ENCODE measurements at places on chromosomes 4 and X.

GRCh38 chrX:28888416-28888815 is 301.2 kb downstream of the IL1RAPL1 start:
- no peak for DNase-seq

DNA sequence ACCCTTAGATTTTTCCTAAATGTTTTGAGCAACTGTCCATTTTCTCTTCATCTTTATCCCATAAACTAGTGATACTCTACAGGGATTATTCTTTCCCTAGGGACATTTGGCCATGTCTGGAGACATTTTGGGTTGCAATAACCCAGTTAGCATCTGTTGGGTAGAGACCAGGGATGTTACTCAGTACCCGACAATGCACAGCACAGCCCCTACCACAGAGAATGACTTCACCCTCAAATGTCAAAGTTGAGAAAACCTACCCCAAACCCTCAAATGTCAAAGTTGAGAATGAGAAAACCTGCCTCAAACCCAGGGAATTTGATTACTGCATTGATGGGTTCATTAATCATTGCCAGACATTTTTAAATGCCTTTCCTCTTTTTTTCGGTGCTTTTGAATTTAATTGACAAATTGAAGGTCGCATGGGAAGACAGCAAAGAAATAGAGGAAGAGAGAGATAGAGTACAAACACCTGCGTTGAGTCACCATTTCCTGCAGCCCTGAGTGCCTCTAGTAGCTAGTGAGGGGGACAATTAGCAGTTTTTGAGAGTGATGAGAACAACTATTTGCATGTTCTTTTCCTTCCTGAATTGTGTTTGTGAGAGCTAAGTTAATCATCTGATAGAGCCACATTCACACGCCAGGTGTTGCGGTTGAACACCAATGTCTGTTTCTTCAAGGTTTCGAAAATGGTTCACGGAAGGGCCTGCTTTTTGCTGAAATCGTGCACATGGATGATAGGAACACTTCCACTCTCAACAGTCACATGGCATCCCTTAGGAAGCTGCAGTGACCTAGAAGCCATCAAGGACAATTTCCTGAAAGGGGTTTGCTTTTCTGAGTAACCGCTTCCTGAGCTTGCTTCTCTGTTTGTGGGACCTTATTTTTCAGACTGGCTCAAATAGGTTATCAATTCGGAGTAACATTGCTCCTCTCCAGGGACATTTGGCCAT is 203.9 kb upstream of the VCX3A start:
- DNase-seq, result no peak

DNA sequence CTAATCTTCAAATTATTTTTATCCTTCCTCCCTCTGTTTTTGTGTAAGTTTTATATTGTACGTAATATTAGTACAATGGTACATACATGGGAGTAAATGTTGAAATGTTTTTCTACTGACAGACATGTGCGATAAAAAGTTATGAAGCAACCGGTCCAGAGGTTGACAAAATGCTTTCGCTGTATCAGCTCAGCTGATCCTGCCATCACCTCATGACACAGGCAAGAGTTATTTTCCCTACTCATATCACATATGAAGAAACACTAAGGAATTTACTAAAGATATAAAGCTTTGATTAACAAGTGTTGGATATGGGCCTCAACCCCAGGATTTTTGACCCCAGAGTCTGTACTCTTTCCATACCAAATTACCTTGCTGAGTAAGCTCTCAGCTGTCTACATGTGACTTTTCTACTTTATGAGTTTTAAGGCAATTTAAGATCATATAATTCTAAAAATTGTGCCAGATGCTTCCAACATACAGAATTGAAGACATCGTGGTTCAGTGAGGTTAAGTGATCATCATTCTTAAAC is 50.0 kb downstream of the CLCN5 start:
- no peak for DNase-seq

- no peak for DNase-seq
These were observed 37.8 kb downstream of the LEF1 start for GRCh38 chr4:108130955-108131354.

DNA sequence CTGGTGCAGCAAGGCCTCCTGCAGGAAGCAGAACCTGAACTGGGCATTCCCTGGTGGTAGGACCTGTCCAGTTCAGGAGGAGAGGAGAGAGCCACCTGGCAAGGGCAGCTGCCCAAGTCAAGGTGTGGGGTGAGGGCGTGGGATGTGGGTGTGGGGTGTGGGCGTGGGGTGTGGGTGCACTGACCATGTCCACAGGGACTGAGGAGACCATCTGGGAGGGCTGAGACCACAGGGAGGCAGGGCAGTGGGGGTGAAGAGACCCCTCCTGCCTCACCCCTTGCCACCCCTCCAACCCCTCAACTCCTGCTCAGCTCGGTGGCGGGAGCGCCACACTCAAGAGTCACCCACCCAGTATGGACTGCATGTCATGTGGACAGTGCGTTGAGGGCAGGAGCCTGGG is 117.9 kb downstream of the CPZ start:
- DNase-seq, result no peak

DNA sequence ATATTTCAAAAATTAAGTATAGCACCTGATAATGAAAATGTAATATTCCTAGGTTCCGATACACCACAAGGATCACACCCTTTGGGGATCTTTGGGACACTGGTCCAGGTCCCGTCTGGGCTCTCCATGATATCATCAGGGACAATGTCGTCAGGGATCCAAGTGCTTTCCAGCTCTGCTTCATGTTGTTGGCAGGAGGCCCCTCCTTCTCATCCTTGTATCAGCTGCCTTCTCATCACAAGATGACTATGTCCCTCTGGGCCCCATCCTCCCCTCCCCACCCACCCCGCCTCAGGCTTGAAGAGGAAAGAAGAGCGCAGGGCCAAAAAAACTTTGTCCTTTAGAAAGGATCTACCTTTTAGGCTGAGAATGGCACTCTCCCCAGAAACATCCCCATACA is 128.3 kb upstream of the KLF3 start:
- DNase-seq, result no peak

GRCh38 chr4:121688701-121689100 is 8.1 kb downstream of the ANXA5 start:
- DNase-seq, result no peak

DNA sequence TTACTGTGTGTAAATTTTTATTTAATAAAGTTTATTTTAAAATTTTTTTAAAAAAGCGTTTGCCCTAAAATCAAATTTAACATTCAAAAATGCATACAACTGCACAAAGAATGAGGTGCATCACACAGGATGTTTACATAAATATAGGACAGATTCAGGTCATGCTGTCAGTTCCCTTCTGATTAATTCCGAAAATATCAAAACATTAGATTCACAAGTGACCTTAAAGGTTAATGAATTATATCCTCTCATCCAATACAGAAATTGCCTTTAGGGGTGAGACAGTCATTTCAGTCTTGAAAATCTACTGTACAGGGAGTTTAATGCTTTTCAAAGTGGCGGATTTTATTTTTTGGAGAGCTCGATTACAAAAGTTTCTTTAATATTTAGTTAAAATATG is 208.7 kb upstream of the FTHL17 start:
- DNase-seq, result no peak

DNA sequence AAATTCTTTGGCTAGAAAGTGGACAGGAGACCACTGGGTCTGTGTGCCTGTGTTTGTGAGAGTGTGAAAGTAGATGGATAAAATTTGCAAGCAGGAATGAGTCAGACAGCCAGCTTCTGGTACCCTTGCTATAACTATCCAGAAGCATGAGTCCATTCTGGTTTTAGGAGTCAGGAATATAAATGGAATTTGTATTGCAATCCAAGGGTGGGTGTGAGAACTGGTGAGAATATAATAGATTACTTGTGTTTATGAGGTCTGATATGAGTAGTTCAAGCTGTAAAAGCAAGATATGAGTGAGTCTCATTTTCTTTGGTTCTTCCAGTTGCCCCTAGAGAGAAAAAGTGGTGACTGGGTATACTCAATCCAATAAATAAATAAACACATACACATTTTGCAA is 212.7 kb upstream of the TAPT1 start:
- DNase-seq, result no peak

- no peak for DNase-seq
These were observed 398.1 kb upstream of the RPS6KA3 start for GRCh38 chrX:20664774-20665173.

DNA sequence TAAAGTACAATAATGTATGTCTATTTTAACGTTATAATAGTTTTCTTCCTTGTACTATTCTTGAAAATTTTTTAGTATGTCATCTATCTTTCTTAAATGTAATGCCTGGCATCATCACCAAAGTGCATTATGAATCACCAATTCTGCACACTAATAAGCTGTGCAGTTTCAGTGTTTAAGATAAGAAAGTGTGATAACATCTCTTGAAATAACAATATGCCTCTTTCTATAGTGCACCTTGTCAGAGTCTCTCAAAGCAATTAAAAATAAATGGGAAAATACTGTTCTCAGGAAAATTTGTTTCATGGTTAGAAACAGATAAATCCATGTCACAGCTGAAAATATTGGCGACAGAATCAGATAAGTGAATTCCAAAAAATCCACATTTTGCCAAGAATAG is 457.4 kb upstream of the PCDH10 start:
- DNase-seq, result no peak

GRCh38 chrX:64152857-64153256 is 52.7 kb downstream of the AMER1 start:
- no peak for DNase-seq

DNA sequence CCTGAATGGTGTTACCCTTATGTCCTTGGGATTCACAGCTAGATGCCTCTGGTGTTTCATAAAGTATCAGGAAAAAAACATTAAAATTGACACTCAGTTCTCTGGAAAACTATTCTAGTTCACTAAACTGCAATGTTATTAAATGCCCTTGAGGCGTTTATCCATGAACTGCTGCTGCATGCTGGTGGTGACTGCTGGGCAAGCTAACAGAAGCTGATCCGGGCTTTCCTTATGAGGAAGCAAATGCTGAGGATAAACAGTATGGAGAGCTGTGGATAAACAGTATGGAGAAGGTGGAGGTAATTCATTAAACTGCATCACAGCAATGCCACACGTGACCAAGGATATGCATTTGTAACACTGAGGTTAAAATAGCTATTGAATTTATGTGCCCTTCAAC is 227.0 kb downstream of the NR3C2 start:
- DNase-seq, result no peak

DNA sequence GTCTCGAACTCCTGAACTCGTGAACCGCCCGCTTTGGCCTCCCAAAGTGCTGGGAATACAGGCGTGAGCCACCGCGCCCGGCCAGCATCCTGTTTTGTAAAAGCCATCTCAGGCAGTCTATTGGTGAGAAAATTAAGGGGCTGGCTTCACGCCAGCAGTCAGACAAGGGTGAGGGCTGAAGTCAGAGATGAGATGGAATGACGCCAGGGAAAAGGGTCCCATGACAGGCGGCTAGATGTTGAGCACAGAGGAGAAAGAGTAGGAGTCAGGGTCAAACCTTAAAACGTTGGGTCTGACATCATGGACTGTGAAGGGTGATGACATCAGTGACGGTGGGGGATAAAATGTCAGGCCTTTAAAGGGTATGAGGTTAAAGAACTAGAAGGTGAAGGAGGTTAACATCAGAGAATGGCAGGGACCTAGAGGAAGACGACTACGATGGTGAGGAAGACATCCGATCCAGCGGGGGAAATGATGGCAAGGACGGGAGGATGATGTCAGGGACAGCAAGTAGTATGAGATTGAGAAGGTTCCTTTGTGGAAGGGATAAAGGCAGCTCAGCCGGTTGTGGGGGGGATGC is 504 bp upstream of the RBM3 start:
- DNase-seq, result no peak

- DNase-seq, result no peak
These were observed 3.2 kb downstream of the SPON2 start for GRCh38 chr4:1169171-1169671.

GRCh38 chr4:159791334-159791733 is 688.5 kb downstream of the RAPGEF2 start:
- no peak for DNase-seq

GRCh38 chrX:74230094-74230493 is 73.9 kb upstream of the ZCCHC13 start:
- no peak for DNase-seq

GRCh38 chr4:88350786-88351185 is 27.9 kb upstream of the HERC6 start:
- DNase-seq, result no peak

DNA sequence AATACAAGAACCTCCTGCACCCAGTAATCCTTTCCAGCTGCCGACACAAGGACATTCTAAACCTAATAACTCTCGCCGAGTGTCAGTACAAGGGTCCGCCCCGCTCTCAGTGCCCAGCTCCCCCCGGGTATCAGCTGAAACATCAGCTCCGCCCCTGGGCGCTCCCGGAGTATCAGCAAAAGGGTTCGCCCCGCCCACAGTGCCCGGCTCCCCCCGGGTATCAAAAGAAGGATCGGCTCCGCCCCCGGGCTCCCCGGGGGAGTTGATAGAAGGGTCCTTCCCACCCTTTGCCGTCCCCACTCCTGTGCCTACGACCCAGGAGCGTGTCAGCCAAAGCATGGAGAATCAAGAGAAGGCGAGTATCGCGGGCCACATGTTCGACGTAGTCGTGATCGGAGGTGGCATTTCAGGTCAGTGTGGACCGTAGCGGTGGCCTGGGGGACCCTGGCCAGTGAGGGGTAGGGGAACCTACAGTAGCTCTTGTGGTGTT is at the start of gene MAOA:
MAOA (plus strand) TSS at position 295 of the 490 bp plus-strand sequence; CDS start at position 338, 43 bp downstream.
- no peak for DNase-seq

DNA sequence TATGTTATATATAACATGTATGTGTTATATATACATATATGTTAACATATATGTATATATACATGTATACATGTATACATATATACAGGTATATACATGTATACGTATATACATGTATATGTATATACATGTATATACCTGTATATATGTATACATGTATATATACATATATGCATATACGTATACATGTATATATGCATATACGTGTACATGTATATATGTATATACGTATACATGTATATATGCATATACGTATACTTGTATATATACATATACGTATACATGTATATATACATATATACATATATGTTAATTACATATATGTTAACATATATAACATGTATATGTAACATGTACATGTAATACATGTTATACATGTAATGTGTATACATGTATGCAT is 1077.3 kb upstream of the ADGRL3 start:
- no peak for DNase-seq

DNA sequence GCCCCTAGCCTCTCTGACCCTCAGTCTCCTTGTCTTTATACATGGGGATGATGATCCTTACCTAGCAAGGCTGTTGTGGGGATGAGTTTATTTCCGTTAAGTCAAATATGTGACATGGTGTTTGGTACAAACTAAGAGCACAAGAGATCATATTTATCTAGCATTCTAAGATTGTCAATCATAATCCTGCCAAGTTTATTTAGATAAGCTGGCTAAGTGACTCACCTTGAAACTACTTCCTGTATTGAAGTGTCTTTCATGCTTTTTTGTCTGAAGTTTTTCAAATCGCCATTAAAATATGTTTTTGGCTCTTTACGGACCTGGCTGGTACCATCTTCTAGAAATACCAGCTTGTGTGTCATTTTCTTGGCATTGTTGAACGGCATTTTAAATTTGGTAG is 30.7 kb downstream of the MAP7D3 start:
- DNase-seq, result no peak

- DNase-seq, result no peak
These were observed 897 bp downstream of the PNMA6F start for GRCh38 chrX:153320555-153321184.
